DMS53 (cell line): ENCODE measurements at places on chromosomes 16 and 17.

DNA sequence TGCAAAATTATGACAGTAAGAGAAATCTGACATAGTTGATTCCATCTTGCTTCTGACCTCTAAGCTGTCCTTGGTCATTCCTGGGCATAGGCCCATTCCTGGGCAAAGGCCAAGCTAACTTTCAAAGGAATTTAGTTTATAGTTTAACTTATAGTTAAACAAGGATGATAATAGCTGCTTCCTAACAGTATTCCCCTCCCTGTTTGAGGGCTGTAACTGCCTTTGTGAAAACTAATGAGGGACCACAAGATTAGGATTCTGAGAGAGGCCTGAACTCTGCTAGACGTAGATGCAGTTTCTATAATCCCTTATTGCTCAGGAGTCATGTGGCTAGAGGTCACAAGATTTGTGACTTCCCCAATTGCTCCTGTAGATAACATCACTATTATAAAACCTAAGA is 80.2 kb upstream of the ASIC2 start:
- DNase-seq = no peak

GRCh38 chr17:45222014-45222288 is 266 bp downstream of the FMNL1 start:
- no peak for DNase-seq

GRCh38 chr17:28972437-28972836 is 21.1 kb upstream of the PHF12 start:
- DNase-seq = no peak

GRCh38 chr16:9706217-9706836 is 475.9 kb downstream of the GRIN2A start:
- no peak for DNase-seq

DNA sequence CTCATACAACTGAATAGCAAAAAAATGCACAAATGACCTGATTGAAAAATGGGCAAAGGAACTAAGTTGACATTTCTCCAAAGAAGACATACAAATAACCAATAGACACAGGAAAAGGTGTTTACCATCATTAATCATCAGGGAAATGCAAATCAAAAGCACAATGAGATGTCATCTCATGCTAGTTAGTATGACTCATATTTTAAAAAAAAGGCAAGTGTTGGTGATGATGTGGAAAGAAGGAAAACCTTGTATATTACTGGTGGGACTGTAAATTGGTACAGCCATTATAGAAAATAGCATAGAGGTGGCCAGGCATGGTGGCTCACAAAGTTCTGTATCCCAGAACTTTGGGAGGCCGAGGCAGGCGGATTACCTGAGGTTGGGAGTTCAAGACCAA is 232.5 kb upstream of the ZFHX3 start:
- DNase-seq = peak; percentile 68

- peak; percentile 70 for DNase-seq
These were observed 20.1 kb upstream of the KRT19 start for GRCh38 chr17:41547921-41548843.

GRCh38 chr17:82875407-82875856 is 35.6 kb upstream of the ZNF750 start:
- DNase-seq = no peak

DNA sequence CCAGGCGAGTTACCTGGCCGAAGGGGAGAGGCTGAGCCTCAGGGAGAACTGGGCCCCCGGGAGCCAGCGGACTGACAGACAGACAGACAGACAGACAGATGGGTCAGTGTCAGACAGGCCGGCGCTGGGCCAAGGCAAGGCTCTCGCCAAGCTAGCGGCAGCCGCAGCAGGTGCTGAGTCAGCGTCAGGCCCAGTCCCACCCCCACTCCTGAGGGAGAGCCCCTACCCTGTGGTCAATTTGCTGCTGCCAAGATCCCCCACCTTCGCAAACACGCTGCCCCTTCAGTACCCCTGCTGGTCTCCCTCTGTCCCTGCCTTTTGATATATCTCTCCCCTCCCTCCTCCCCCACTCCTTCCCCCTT is 1.5 kb downstream of the FGF11 start:
- peak; percentile 58 for DNase-seq

DNA sequence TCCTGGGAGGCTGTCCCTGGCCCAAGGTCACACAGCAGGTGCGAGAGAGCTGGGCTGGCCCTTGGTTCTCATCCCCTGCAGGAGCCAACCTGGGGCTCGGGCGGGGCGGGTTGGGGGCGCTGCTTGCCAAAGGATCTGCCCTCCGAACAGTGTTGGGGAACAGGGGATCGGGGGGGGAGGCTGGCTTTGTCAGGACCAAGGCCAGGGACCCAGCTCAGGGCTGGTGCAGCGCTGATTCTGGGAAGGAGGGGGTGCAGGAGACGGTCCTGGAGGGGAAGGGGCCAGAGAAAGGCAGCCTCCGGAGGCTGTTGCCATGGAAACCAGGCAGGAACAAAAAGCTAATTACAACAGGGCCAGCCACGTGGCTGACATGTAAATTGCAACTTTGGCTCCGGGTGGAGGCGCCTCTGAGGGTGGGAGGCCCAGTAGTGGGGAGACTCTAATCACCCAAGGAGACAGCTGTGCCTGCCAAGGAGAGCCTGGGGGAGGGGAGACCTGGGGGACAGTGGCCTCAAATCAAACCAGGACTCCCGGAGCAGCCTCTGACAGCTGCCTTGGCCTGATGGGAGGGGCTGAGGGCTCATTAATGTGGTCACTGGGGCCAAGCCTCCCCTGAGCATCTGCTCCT is 1.3 kb downstream of the TUBB3 start:
- DNase-seq = peak; percentile 75

DNA sequence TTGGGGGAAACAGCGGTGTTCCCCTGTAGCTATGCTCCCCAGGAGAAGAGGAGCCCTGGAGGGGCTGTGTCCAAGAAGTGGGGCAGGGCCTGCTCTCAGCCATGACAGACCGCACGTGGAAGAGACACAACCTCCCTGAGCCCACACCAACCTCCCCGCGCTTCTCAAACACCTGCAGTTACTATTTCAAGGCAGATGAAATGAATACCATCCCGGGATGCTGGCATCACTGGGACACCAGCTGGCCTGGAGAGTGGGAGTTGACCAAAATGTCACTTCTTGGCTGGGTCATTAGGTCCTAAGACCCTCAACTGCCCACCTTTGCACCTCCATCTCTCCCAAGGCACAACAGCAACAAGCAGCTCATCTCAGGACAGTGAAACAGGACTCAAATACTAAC is 32.0 kb downstream of the SPHK1 start:
- DNase-seq = no peak

DNA sequence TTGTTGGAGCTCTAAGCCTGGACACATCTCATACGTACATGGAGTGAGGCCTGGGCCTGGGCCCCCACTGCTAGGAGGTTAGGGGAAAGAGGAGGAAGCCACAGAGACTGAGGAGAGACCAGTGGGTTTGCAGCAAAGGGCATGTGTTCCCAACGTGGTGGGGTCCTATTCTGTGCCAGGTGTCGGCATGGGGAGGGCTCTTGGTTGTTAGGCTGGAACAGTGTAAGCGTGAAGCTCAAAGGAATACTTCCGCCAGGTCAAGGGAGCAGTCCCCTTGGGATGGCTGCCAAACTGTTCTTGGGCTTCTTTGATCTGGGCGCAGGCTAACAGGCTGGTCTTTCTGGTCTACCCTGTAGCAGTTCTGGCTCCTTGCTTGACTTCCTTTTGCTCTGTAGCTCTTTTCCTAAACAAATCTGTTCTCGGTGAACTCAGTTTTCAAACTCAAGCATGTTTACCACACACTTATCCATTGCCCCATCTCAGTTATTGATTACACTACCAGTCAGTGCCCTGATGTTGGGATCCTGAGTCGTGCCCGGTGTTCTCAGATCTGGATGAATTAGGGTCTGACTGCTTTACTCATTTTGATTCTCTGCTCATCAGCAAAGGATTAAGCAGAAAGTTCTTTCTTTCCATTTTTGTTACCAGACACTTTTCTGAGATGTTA is 36.4 kb downstream of the GPT2 start:
- peak; percentile 84 for DNase-seq

DNA sequence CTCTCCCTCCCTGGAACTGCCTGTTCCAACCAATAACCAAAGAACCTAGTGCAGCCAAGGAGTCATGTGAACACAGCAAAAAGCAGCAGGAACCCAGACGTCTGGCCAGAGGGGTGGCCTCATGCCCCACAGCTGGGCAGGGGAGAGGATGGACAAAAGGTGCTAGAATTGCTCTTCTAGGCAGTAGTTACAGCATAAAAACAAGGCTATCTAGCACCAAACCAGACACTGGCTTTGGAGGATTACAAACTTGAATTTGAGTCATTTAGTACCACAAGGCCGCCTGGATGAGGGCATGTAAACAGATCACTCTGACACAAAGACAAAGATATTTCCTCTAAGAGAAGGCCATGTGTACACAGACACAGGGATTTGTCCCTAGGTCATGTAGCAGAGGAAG is 423.3 kb upstream of the MAF start:
- DNase-seq = peak; percentile 84

DNA sequence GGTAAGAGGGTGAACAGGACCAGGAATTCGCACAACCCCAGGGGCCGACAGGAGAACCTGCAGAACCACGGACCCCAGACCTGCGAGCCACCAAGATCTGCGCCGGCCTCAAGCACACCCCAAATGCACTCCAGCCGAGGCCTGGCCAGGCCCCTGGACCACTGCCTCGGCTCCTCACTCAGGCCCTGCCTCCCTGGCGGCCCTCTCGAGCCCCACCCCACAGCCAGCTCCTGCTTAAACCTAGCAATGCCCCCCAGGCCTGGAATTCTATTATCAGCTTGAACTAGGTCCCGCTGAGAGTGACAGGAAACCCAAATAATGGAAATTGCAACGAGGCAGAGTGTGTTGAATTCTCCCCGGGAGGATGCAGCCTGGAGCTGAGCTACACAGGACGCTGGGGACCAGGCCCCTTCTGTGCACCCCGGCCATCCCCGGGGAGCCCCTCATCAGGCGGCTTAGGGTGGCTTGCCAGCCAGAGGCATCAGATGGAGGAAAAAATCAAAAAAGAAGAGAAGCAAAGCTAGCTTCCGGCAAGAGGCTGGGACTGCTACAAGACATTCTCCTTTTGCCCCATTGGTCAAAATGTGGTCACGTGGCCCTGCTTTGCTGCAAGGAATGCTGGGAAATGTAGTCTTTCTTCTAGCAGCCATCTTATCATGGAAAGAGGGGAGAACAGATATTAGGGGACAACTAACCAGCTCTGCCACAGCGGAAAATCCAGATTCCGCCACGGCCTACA is 2.4 kb upstream of the ENPP7 start:
- peak; percentile 84 for DNase-seq

DNA sequence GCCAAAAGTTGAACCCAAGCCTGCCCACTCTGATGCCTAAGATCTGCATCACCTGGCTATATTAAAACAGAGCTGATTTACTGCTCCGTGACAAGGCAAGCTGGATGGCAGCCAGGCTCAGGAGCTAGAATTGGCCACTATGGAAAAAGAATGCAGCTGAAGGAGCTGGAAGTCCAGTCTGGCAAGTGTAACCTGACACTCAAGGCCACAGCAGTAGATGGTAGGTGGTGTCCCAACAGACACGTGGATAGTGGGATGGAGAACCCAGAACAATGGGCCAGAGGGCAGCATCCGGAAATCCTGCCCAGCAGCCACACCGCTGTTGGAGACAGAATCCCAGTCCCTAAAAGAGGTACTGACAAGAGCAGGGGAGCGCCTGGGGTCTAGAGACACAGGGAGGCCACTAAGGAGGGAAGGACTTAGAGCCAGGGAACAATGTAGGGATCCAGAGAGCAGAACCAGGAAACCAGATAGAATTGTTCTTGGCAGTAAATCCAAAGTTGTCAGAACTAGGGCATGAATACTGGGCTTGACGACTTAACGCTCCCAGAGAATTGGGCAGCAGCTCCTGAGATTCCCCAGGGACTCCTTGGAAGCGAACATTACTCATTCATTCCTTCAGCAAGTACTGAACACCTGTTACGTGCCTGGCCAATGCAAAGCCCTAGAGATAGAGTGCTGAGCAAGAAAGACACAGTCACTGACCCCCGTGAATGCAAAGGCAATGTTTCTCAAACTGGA is 85.7 kb downstream of the CDYL2 start:
- peak; percentile 86 for DNase-seq

DNA sequence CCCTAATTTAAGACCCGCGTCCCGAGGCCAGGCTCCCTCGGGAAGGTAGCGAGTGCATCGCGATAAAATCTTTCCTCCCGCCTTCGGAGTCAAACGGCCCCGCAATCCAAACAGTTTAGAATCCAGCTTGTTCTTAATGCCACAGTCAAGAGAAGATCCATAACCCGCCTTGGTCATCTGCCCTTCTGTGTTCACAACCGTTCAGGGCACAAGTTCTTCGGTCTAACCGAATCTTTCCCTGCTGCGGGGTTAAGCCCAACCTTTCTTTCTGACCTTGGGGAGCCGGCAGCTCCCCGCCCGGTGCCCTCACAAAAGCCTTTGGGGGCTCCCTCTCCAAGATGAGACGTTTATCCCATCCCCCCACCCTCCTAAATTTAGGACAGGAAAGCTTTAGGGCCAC is 30.3 kb downstream of the CPSF4L start:
- peak; percentile 54 for DNase-seq

DNA sequence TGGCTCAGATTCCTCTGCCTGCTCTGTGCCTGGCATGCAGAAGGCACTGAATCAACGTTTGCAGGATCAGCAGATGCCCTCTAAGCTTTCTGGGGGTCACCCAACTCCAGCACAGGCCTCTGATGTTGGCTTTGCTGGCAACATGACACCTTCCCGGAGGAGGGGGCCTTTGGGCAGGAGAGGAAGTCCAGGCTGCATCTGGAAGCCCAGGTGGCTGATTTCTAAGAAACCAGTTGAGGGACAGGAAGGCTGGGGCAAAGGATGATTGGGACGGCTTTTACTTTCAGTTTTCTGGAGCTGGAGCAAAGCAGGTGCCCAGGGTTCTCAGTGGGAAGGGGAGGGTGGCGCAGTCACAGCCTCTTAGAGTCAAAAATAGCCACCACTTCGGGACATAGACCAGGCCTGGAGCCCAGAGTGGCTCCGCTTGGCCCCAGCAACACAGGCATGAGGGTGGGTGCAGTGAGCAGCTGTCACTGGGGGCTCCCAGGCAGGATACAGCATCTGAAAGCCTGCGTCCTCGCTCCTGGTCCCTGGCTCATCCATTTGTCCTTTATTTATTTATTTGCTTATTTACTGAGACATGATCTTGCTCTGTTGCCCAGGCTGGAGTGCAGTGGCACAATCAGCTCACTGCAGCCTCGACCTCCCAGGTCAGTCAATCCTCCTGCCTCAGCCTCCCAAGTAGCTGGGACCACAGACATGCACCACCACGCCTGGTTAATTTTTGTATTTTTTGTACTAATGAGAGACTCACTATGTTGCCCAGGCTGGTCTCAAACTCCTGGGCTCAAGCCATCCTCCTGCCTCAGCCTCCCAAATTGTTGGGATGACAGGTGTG is 15.1 kb downstream of the SOCS1 start:
- DNase-seq = no peak

- no peak for DNase-seq
These were observed 15.7 kb downstream of the CRLF3 start for GRCh38 chr17:30808785-30809286.

DNA sequence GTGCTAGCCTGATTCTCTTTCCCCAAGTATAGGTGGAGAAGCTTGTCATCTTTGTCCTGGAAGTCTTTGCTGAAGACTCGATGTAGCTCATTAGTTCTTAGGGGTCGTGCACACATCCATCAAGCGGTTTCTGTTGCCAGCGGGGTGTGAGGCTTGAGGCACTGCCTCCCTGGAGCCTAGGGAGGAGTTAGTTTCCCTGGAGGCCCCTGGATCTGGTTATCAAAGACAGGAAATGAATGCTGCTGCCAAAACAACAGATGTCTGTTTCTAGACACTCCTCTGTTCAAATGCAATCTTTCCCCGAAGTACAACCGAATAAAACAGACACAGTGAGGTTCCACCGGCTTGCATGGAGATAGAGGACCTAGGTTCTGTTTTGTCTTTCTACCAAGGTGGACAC is 17.5 kb downstream of the HS3ST4 start:
- no peak for DNase-seq
